ENCODE measurements at places on chromosomes 3 and 15.
A peak's percentile ranks its signal among the peaks of the same experiment; 100 is the strongest.

DNA sequence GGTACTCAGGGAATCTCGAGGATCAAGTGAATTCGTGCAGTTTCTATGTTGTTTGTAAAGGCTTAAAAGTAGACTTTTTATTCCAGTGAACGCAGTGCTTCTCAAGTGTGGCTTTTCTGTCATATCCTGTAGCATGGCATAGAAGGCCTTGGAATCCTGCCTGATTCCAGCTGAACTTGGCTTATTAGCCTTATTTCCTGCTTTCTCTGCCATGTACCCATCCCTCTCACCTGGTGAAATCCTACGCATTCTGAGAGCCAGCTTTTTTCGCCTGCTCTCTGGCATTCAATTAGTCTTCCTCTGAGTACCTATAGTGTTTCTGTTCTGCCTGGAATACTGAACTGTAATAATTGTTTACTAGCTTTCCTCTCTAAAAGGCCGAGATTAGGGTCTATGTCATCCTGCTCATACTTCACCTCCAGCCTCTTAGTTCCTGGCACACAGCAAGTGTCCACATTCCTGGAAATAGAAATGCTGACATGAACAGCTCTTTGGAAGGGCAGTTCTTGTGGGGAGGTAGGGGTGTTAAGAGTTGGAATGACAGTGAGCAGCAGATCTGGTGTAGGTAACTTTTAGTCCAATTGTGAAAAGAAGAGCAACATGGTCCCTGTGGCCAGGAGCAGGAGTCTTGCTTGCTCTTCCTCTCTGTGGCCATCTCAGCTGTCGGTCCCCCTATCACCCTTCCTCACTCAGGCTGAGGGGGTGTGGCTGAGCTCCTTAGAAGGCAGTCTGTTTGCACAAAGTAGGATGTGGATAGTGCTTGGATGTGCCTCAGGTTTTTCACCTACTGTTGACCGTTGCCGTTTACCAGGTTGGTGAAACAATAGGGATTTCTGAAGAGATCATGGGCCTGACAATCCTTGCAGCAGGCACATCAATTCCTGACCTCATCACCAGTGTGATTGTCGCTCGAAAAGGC lies 30.4 kb downstream of the SLC24A1 start:
- no peak for DNase-seq

- DNase-seq = no peak
Observed at GRCh38 chr3:175606650-175607318, 747.6 kb downstream of the NAALADL2 start.

DNA sequence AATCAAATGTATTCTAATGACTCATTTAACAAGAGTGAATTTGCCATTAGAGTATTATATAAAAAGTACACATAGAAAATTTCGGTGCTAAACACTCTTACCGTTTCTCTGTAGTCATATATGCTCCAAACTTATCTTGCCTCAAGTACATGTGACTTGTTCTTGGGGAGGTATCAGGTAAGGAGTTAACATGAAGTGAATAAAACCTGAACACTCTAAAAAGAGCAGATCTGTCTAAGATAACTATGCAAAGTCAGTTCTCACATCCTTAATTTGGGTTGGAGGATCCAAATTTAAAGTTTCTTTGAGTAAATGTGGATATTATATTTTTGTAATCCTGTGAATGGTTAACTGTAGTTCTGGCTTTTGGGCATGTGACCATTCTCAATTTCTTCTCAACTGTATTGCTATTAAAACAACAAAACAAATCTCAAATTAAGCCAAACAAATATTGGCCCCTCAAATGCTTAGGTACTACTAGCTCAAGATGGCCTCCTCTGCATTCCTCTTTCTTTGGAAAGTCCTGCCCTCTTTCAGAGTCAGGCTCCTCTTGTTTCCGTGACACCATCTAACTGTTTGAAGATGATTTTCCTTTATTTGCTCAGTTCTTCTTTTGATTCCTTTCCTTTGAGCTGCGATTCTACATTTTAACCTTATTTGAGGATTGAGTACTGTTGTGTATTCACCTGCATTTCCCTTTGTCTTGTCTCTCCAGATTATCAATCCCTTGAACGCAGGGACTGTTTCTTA lies 4.2 kb downstream of the EDEM1 start:
- DNase-seq = no peak

- DNase-seq = no peak
Observed at GRCh38 chr3:183927059-183927458, 42.4 kb upstream of the PARL start.

- no peak for DNase-seq
Observed at GRCh38 chr3:106577241-106577640, 708.4 kb upstream of the CBLB start.

- DNase-seq = no peak
Observed at GRCh38 chr15:70524470-70524869, 238.9 kb downstream of the UACA start.

GRCh38 chr3:76369170-76369569 lies 583.8 kb upstream of the ZNF717 start:
- DNase-seq = peak; percentile 7

DNA sequence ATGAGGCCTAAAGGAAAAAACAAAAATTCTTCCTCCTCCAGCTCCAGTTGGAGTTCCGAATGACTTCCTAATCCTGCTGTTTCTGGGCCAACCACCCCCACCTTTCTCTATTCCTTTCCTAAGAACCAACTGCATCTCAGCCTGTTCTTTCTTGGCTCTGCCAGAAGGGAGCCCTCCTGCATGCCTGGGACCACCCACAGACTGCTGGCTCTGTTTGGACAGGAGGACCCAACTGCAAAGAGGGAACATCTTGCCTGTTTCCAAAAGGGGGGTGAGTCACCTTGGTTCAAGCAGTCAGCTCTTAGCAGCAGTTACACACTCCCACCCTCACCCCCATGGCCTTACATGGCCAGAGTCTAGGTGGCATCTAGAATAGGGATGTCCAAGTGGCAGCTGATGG lies 116.0 kb upstream of the PRICKLE2 start:
- DNase-seq = no peak
